Esophagus mucosa (tissue), 1 donor: ENCODE measurements at places on chromosomes 7 and 10.
A peak's percentile ranks its signal among the peaks of the same experiment; 100 is the strongest.

DNA sequence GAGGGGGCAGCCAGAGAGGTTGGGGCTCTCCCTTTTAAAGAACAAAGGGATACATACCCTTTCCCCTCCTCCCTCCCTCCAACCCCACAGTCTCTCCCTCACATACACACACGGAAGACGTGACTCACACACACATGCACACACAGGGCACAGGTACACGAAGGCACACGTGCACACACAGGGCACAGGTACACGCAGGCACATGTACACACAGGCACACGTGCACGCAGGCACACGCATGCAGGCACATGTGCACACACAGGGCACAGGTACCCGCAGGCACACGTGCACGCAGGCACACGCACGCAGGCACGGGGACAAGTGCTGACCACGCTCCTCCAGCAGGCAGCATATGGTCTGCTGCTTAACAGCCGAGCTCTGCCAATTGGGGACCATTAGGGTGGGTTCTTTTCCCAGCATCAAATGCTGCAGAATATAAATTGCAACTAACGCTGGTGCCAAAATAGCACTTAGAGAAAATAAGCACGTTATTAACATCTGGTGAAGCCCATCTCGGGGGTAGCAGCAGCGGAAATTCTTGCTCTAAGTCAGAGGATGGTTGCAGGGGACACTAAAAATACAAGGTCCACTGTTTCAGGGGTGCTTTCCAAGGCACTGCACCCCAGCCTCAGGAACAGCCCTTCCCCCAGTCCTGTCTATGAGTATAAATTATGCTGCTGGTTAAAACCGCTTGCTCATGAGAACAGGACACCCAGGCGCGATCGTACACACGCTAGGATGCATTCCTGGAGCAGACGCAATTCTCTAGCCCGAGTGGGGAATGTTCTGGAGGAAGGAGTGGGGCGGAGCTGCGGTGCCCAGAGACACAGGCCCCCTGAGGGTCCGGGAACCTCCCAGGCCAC lies 55.2 kb upstream of the TNRC18 start:
- ATAC-seq = peak; percentile 17

- ATAC-seq = no peak
These were observed 139.5 kb downstream of the PLCE1 start for GRCh38 chr10:94133239-94133638.

GRCh38 chr7:103887853-103888602 lies 101.4 kb downstream of the RELN start:
- ATAC-seq = no peak

- no peak for ATAC-seq
These were observed 266.0 kb upstream of the PITRM1 start for GRCh38 chr10:3438606-3439005.

GRCh38 chr10:103879409-103879808 lies 24.0 kb upstream of the SH3PXD2A start:
- ATAC-seq = peak; percentile 18

GRCh38 chr10:95499482-95499989 lies 61.6 kb downstream of the SORBS1 start:
- ATAC-seq = no peak

GRCh38 chr7:110417611-110418010 lies 673.3 kb upstream of the LRRN3 start:
- ATAC-seq = no peak

DNA sequence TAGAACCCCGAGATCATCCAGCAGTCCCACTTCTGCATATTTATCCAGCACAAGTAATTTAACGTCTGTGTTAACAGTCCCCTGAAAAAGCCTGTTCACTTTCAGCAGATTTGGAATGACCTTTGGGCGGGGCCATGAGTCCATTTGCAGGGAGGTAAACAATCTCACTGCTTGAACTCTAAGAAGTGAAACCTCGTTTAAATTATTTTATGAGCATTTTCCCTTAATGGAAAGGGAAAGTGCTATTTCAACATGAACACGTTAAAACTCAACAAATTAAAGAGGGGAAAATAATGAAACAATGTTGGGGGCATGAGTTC lies 282.8 kb downstream of the GATA3 start:
- ATAC-seq = no peak

- peak; percentile 98 for ATAC-seq
These were observed 16.9 kb upstream of the REEP3 start for GRCh38 chr10:63504145-63504881.

GRCh38 chr10:69973678-69974077 lies 79.0 kb upstream of the MACROH2A2 start:
- ATAC-seq = no peak

DNA sequence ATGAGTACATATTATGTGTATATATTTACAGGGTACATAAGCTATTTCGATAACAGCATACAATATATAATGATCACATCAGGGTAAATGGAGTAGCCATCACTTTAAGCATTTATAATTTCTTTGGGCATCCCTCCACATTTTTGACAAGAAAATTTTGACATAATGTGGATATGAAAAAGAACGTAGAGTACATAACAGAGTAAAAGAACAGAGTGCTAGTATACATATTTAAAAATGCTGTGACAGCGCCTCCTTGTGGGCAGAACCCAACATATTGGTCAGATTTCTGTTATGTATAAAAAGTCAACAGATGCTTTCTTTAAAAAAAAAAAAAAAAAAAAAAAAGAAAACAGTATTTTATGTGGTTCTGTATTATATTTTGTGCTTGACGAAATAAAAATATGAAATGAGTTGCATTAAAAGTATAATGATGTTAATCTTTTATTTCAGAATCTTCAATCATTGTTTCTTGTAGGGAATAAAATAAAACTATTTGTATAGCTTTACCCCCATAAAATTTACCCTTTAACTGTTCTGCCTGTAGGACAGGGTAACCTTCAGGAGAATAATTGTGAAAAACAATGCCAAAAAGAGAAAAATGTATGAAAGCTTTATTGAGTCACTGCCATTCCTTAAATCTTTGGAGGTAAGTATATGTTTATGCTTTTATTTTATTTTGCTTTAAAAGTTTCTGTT lies 18.3 kb upstream of the HBP1 start:
- ATAC-seq = peak; percentile 60

GRCh38 chr10:12603766-12604470 lies 254.6 kb downstream of the CAMK1D start:
- ATAC-seq = no peak

GRCh38 chr10:46310143-46310514 lies 23.3 kb downstream of the ANTXRL start:
- ATAC-seq = no peak

- no peak for ATAC-seq
These were observed 21.0 kb upstream of the ITGB1 start for GRCh38 chr10:32979041-32979440.

DNA sequence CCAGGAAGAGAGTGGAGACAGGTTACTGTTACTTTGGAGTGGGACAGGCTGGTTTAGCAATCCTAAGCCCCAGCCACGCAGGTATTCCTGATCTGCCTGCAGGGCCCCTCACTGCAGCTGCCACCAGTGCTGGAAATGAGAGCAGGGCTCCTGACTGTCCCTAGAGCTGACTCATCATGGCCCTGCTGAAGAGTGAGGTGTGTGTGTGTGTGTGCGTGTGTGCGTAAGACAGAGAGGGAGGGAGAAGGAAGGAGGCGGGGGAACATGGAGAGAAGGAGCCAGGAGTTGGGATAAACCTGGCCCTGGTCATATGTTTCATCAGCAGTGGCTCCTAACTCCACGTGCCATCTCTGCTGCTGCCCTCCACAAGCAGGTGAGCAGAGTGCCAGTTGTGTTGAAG lies 3.6 kb downstream of the FOXI2 start:
- peak; percentile 24 for ATAC-seq

DNA sequence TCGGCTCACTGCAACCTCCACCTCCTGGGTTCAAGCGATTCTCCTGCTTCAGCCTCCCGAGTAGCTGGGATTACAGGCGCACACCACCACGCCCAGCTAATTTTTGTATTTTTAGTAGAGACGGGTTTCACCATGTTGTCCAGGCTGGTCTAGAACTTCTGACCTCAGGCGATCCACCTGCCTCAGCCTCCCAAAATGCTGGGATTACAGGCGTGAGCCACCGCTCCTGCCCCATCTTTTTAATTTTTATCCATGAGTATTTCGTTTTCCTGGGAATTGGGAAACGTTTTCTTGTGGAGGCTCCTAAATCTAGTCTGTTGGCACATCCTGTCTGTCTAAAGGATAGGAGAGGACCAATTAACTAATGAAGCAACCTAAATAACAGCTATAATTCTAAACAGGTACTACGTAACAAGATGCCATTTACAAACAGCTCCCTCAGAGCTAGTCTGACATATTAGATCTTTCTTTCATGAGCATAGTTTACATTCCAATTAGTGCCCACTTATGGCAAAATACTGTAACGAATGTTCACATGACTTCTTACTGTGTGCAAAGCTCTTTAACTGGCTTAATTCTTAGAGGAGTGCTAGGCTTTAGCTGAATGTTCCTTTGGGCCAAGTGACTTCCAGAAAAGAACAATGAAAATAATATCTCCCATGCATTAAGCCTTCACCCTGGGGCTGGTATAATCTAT lies 151.0 kb upstream of the YAE1 start:
- no peak for ATAC-seq
